ENCODE measurements at places on chromosomes 16 and 17.
A peak's percentile ranks its signal among the peaks of the same experiment; 100 is the strongest.

- DNase-seq: peak; percentile 12
Observed at GRCh38 chr16:89823087-89823823, 5.0 kb upstream of the SPIRE2 start.

GRCh38 chr17:20920815-20921199 is 122.0 kb downstream of the USP22 start:
- no peak for DNase-seq

- DNase-seq: no peak
Observed at GRCh38 chr16:30151091-30151490, 28.1 kb upstream of the MAPK3 start.

DNA sequence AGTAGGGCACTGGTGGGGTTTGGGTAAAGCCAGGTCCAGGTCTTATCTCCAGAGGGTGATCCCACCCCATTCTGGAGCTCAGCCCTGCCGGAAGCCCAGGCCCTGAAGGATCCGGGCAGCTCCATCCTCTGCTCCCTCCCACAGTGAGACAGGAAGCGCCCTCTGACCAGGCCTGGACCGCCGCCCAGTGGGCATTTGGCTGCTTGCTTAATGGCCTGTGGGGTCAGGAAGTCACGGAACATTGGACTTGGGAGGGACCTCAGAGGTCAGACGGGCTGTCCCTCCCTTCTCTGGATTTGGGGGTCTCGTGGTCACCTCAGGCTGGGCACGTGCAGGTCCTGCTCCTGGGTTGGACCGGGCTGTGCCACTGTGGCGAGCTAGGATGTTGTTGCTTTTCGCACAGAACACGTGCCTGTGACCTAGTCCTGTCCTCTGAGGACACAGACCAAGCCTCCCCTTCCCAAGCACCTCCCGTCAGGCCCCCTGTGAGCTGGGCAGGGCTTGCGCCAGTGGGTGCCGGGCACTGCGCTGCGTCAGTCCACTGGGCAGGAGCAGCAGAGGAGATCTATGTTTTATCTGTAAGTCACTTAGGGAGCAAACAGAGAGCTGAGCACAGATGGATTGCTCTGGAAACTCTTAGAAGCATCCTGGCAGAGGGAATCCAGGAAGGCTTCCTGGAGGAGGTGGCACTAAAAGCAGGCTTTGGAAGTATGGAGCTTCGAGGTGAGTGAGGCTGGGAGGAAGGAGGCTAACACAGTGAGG is 49.4 kb upstream of the GSE1 start:
- DNase-seq: no peak

DNA sequence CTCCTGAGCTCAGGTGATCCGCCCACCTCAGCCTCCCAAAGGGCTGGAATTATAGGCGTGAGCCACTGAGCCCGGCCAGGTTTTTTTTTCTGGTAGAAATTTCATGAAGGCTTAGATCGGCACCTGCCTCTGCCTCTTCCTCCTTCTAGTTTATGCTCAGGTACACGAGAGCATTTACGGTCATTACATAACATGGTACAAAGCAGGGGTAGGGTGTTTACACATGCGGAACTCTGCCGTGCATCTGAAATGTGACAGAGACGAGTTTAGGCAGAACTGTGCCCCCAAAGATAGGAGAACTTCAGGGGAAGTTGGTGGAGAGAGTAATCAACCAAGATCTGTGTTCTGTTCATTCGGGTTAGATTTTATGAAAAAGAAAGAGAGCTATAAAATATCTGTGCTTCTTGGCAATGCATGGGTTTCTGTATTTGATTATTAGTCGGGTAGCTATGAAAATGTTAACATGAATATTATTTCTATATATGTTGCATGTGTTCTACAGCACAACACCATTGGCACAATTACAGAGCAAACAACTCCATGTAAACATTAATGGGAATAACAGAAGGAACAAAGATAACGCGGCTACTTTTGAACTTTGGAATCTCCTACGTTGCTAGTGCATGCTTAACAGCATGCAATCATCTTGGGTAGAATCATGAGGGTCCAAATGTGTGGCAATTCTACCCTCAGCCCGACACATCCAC is 23.5 kb upstream of the MAP2K6 start:
- no peak for DNase-seq

GRCh38 chr16:63960321-63960720 is 1161.5 kb downstream of the CDH11 start:
- no peak for DNase-seq

DNA sequence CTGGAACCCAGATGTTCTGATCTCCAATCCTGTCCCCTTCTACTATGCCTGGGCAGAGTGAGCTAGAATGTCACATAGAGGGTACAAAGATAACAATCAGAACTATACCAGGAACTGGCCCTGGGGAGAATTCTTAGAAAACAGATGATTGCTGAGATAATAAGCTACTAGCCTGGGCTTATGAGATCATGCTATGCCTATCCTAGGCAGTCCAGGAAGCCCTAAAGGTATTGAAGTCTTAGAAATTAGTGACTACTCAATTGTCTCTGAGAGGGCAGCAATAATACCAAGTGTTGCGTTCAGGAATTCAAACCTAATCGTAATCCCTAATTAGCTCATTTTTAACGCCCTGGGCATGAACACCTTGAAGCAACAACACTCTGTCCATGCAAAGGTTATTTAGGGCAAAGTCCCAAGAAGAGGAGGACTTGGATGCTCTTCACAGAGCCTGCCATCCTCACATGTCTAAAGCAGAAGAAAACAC is 77.1 kb downstream of the MMD start:
- no peak for DNase-seq

GRCh38 chr16:27550582-27550920 is 607 bp downstream of the KATNIP start:
- DNase-seq: no peak
